Dermis microvascular lymphatic vessel endothelial cell (primary cell): ENCODE measurements at places on chromosomes 1 and 21. TPM values are rescaled to one million over a fixed set of nuclear protein-coding genes. Genes with fewer than 3 reads are reported as not detected.

DNA sequence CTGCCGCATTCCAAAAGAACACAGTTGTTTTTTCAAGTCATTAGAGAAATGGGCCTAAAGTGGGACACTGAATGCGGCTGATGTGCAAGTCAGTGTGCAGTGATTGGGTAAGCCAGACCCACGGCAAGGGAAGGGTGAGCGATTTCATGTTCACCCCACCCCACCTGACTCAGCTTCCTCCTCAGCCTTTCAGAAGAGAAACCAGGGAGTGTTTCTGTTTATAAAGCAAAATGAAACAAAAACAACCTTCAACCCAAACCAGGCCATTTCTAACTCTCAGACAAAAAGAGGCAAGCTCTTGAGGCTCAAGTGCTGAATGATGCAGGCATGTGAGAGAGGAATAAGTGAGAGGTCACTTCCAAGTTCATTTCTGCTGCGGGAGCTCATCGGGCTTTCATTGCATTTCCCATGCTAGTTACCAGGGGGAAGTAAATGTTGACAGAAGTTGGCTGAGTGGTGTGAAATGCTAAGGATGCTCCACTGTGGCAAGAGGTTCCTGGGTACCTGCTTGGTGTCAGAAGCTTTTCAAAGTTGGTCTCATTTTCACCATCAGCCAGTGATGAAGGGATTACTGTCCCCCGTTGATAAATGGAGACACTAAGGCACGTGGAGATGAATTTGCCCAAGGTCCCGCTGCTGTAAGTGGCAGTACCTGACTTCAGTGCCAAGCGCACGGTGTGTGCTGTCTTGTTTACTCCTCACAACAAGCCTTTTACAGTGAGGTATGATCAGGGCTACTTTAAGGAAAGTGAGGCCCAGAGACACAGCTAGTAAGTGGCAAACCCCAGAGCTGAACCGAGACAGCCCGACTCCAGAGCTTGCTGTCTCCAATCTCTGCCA, 29.1 kb downstream of the STPG1 start:
- peak; percentile 73 for DNase-seq

- DNase-seq: peak; percentile 66
Measured at GRCh38 chr21:44454747-44455523, at the start of gene LRRC3. Gene LRRC3, plus strand, starts transcription at chr21:44455510. Its CDS starts 1,135 bp downstream, at chr21:44456645.

- DNase-seq: no peak
Measured at GRCh38 chr1:59105548-59106507, 191.1 kb upstream of the FGGY start.

IRF6 gene
- 0.51 and 2.6 TPM in 2 replicates for total RNA-seq

CHTOP gene
- 20.7 and 23.1 TPM in 2 replicates for total RNA-seq

GRCh38 chr1:219773775-219774174, 154.6 kb downstream of the SLC30A10 start:
- no peak for DNase-seq

DNA sequence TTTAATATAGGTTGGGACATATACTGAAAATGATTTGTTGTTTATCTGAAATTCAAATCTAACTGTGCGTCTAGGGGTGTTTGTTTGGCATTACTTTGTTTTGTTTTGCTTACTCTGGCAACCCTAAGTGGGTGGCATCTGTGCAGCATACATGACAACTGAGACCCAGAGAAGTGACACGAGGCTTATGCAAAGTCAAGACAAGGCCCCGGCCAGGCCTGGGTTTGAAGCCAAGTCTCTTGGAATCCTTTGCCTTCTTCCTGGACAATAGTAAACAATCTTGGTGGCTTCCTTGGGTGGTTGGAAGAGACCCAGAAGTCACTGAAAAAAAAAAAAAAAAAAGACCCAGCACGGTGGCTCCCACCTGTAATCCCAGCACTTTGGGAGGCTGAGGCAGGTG, 197.6 kb upstream of the TMEM51 start:
- no peak for DNase-seq

ADARB1 gene
- 15.9 and 23.9 TPM in 2 replicates for total RNA-seq

LRRN2 gene
- total RNA-seq: 0.13 and 0.38 TPM in 2 replicates
